ENCODE measurements at places on chromosomes 6 and 20.

DNA sequence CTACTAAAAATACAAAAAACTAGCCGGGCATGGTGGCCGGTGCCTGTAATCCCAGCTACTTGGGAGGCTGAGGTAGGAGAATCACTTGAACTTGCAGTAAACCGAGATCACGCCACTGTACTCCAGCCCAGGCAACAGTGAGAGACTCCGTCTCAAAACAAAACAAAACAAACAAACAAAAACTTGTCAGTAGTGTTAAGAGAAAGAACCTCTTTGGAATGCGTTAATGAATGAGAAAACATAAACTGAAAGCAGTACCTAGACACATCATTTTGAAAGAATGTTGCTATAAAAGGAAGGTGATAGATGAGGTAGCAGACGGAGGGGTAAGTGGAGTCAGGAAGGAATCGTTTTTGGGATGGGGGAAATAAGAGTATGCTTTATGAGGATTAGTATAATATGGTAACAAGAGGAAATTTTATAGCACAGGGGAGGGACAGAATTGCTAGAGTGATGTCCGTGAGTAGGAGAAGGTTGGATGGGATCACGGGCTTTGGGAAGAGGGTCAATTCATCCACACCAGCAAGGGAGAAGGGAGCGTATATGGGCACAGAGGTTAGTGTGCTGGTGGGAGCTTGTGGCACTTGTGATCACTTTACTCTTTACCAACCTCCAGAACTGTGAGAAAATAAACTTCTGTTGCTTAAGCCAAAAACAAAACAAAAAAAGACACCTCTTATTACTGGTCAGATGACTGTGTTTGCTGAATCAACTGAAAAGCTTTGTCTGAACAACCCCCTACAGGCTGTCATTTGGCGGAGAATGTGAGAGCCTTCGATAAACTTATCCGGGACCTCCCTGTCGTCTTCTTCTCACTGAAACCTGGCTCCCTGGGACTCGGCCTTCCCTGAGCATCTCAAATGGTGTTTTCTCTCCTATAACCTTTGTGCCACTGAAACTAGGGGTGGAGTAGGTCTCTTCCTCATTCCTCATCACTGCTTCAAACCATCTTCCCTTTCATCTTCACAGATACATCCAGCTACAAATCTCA lies 48.9 kb upstream of the TFAP2A start:
- no peak for DNase-seq

DNA sequence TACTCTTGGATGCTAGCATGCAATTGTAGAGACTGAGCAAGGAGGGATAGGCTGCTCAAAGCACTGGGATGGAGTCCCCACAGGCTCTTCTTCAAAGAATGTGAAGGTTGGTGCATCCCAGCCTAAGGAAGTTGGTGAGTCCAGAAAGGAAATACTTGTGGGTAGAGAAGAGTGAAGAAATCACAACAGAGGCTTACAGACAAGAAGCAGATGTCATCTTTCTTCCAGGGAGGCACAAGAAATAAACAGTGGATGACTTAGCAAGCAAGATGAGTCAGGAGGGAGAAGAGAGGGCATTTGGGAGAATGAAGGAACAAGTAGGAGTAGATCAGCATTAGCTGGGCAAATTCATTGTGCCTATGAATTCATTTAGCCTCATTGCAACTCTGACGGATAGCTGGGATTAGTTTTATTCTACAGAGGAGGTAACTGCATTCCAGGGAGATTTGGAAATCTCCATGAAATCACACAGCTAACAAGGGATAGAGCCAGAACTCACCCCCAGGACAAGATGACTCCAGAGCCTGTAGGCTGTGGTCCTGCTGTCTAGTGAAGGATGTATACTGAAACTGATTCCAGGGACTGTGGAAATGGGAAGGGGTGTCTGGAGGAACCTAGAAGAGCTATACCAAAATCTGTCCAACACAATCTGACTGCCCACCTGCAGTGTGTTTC lies 125.8 kb upstream of the SPTLC3 start:
- DNase-seq = no peak

DNA sequence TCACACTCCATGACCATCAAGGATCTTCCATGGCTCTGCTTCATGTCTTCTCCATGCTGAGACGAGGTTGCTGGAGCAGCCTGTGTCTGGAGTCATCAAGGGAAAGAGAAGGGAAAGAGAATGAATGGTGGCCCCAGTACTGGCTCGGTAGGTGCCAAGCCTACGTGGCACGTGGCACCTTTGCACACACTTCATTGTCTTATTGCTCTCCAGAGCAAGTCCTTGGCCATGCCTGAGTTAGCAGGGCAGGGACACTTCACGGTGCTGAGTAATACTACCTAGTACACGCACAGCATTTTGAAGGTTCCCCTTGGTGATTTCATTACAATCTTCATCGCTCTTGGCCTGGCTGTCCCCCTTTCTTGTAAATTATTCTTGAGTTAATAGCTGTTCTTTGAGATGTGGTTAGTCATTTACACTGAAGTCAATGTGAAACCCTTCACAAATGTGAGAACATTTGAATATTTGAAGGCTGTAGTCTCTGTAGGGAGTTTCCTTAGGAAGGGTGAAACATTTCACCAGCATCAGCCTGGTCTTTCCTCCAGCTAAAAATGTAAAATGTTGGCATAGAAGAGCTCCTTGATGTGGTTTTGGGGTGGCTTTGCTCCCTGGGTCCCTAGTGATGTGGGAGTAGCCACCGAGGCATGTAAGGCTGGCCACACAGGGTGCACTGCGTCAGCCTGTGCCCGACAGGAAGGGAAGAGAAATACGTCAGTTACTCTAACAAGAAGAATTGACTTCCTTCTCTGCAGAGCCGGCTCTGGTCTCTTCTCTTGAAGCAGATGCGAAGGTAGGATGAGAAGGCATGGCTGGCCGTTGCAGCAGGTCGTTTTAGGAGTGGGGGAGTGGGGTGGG lies at the start of gene SYTL3:
Gene SYTL3, plus strand, starts transcription at position 766 of the 855 bp plus-strand sequence. CDS start 13,215 bp downstream, outside the sequence.
- peak; percentile 27 for DNase-seq

GRCh38 chr6:32887616-32888015 lies 33.6 kb downstream of the PSMB9 start:
- no peak for DNase-seq

GRCh38 chr20:57610261-57610952 lies 9.8 kb downstream of the ZBP1 start:
- DNase-seq = no peak

GRCh38 chr6:167152862-167153261 lies 4.9 kb downstream of the GPR31 start:
- no peak for DNase-seq

- DNase-seq = no peak
Observed at GRCh38 chr20:21685981-21686380, 19.5 kb upstream of the PAX1 start.

DNA sequence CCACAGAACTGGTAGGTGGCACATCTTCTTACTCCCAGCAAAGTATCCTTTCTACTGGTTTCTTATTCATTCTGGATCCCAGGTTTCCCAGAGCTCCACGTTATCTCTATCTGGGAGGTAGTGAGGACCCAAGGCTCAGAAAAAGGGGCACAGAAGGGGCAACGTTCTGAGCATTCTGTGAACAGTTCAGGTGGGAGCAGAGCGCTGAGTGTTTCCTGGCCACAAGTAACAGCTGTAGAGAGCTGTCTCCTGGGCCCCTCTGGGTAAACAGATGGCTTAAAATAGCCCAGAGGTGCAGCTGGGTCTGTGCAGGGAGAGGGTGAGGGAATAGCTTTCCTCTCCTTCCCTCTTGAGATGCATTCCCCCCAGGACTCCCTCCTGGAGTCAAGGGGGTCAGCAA lies 2.1 kb downstream of the APOBEC2 start:
- peak; percentile 60 for DNase-seq

DNA sequence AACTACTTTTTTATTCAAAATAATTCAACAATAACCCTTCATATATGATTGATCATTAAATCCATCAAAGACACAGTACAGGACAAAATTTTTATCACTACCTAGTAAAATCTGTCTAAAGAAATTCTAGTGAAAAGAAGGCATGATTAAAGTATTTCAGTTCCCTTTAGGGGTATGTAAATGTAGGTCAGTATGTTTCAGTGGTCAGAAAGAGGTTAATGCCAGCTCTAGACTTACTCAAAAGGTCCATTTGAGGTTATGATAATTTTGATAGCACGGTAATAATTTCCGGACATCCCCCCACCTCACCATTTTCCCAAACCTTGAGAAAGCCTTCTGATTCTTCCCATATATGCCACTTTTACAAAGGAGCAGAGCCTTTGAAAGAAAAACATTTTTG lies 193.5 kb upstream of the ID4 start:
- no peak for DNase-seq

GRCh38 chr6:137651591-137652335 lies 157.6 kb upstream of the OLIG3 start:
- no peak for DNase-seq
